Aorta (tissue), 5 donors: ENCODE measurements at places on chromosomes 1 and 21. TPM values are rescaled to one million over a fixed set of nuclear protein-coding genes. Genes with fewer than 3 reads are reported as not detected.

CELA2A gene
- polyA plus RNA-seq, result 1.8 TPM

ESRRG gene
- not detected for polyA plus RNA-seq

CR1 gene
- polyA plus RNA-seq, result 1.4 TPM

CA6 gene
- polyA plus RNA-seq, result not detected

DNAH14 gene
- 0.92 TPM for polyA plus RNA-seq

RGS7 gene
- polyA plus RNA-seq, result not detected

OR2T29 gene
- polyA plus RNA-seq, result not detected

SLAMF1 gene
- not detected for polyA plus RNA-seq

PTGER3 gene
- 14.9 TPM for polyA plus RNA-seq

B3GALT2 gene
- polyA plus RNA-seq, result 0.50 TPM

HTR6 gene
- polyA plus RNA-seq, result not detected

CXADR gene
- polyA plus RNA-seq, result not detected

OR2T33 gene
- not detected for polyA plus RNA-seq

MR1 gene
- 3.8 TPM for polyA plus RNA-seq
